ENCODE measurements at places on chromosomes 1 and 21.

GRCh38 chr1:24005163-24005562, 25.0 kb upstream of the SRSF10 start:
- no peak for DNase-seq

GRCh38 chr1:158976219-158976618, 33.5 kb upstream of the IFI16 start:
- DNase-seq = no peak

GRCh38 chr1:197307551-197307950, 39.5 kb downstream of the CRB1 start:
- no peak for DNase-seq

- DNase-seq = no peak
Observed at GRCh38 chr1:226588484-226588883, 39.9 kb downstream of the STUM start.

GRCh38 chr1:6212193-6212959, 6.5 kb downstream of the RNF207 start:
- DNase-seq = no peak

DNA sequence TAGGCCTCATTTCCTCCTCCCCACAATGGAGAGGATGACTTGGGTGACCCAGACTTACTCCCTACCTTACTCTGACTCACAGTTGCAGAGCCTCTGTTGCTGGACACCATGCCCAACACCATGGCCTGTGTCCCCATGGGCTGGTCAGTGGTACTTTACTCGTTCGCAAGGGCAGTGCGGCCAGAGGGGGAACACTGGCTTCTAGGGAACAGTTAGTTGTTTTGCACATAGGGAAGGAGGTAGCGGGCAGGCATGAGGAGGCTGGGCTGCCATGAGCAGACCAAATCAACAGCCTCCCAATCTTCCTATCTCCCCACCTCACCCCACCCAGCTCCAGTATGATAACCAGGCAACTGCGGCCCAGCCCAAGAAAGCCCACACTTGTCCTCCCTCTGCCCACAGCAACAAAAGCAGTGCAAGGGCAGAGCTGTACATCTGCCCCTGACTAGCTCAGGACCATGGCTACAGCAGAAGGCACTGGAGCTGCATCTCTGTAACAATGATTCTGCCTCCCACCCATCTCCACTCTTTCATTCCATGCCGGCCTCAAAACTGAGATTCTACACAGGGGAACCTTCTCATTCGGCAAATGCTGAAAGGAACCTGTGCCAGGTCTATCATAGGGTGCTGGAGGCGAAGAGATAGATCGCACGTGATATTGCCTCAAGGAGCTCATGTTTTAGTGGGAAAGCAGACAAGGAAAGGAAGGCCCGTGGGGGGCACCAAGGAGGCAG, 18.6 kb downstream of the TAL1 start:
- no peak for DNase-seq

GRCh38 chr1:41784531-41785274, 134.0 kb downstream of the HIVEP3 start:
- no peak for DNase-seq

- no peak for DNase-seq
Observed at GRCh38 chr1:211135342-211135950, 1.5 kb upstream of the KCNH1 start.

- no peak for DNase-seq
Observed at GRCh38 chr1:78370779-78371482, 119.8 kb upstream of the PTGFR start.

GRCh38 chr1:237074371-237075117, 32.6 kb downstream of the RYR2 start:
- no peak for DNase-seq

- DNase-seq = no peak
Observed at GRCh38 chr1:113388621-113389358, 1.5 kb upstream of the MAGI3 start.

DNA sequence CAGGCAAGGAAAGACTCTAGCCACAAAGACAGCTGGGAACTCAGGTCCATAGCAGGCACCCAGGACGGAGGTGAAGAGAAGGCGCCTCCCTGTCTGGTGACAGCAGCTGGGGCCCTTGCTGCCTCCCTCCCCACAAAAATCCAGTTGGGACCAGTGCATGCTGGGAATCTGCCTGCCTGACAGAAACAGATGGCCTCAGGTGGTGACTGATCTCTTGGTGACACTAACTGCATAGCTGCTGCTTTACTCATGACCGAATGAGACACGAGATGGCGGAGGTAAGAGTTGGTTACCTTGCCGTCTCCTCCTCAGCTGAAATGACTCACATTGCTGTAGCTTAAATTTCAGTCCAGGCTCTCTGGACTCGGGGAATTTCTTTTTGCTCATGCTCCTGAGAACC, 130.3 kb downstream of the FGGY start:
- no peak for DNase-seq

- DNase-seq = no peak
Observed at GRCh38 chr1:23978805-23979204, 1.3 kb downstream of the SRSF10 start.

DNA sequence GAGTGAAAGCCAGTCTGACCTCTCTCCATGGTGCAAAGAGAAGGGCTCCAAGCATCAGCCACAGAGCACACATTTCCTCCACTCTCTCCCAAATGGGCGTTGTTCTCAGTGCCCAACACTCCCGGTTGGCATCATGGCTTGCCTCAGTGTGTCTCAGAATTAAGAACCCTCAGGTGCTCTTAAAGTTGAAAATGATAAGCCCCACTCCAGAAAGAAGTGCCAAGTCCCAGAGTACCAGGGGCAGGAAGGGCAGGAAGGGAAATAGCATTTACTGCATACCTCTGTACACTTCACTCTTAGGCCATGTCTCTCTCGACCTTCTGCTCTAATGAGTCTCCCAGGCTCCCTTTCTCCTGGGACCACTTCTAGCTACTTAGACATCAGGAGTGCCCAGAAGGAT, 15.2 kb upstream of the ARHGEF2 start:
- no peak for DNase-seq

DNA sequence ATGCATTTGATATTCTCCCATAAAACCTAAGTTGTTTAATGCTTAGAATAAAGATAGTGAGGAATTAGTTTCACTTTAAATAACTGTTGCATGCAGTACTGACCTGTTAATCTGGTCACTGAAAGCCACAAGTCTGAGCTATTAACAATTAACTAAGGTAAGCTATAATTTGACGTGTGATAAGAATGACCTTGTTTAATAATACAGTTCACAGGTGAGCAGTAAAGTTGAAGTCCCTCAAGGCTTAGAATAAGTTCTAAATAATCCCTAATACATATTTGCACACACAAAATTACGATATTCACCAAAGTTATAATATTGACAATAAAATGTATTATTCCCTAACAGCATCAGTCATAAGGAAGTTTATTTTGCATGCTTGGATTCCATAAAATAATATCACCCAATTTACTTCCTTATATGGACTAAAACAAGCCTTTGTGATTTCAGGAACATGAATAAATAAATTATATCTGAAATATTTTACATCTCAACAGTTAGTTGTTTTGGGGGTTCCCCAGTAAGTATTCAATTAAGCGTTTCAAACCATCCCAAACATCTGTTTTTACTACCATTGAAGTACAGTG, 70.6 kb upstream of the CHRM3 start:
- DNase-seq = no peak

DNA sequence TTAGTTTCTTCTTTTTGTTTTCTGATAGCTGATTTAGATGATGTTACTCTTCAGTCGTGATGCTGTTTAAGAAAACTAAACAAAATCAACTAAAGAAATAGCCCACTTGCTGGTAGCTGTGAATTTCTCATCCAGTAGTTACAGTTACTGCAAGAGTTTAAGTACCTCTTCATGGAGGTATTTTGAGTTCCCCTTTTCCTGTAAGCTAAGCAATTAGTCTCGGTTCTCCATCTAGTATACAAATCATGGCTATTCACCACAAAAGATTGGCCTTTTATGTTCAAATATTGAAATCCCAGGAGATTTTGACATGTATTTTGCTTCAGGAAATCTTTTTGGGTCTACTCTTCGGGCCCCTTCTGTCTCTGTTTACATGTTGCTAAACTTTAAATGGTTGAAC, 31.1 kb downstream of the HUNK start:
- DNase-seq = no peak

DNA sequence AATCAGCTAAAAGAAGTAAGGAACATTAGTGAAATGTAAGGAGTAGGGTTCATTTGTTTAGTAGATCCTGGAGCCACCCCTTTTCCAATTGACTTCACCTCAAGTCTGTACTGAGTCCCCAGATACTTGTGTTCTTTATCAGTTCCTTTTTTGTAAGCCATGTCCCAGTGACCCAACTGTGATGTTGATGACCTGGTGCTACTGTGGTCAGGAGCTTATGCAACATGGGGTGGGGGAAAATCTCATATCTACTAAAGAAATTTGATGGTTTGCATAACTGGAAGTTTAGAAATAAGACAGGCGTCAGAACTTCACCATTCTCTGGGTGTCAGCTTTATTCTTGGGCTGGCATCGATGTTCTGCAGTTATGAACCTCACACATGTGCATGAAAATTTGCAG, 120.5 kb downstream of the LRRC7 start:
- DNase-seq = no peak

DNA sequence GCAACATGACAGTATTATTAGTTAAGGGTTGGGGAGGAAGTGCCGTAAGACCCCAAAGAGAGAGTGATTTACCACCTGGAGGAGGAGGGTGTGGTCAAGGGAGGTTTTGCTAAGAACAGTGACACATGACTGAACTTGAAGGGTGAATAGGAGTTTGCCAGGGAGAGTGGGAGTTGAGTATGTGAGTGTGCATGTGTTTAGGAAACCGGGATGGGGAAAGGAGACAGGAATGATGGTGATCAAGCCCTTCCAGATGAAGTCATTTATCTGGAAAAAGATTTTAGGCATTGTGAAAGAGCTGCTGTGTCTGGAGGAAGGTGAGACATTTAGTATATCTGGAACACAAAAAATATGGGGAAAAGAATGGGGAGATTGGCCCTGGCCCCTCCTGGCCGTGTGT, 28.1 kb upstream of the IL10 start:
- no peak for DNase-seq

DNA sequence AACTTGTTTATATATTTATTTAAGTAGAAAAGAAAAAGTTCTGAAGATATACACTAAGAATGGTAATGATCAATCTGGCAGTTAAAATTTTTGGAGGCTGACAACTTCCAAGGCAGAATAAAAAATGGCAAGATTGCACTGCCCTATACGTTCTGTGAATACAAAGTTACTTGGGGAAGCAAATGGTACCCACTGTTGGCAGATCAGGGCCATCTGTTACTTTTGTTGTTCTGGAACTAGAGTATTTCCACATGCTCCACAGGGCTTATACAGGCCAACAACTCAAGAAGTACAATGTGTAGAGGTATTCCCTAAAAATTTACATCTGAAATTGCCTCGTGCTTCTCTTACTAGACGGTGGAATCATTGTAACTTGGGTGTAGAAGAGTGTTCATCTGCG, 53.2 kb downstream of the AHCTF1 start:
- DNase-seq = no peak

DNA sequence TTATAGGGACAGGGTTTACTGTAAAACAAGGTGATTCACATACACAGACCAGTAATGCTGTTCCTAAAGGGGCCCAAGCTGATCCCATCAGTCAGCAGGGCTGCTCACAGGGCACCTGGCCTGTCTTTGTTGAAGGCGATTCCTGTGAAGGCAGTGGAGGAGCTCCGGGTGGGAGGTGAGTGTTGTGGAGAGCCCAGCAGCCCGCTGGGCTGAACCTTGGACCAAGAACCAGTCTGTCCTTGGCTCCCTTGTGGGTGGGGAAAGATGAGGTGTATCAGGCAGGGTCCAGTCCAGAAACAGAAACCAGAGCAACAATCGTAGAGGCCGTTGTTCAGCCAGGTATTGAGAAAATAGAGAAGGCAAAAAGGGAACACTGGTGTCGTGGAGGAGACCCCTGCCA, 12.5 kb downstream of the PDXK start:
- DNase-seq = no peak

DNA sequence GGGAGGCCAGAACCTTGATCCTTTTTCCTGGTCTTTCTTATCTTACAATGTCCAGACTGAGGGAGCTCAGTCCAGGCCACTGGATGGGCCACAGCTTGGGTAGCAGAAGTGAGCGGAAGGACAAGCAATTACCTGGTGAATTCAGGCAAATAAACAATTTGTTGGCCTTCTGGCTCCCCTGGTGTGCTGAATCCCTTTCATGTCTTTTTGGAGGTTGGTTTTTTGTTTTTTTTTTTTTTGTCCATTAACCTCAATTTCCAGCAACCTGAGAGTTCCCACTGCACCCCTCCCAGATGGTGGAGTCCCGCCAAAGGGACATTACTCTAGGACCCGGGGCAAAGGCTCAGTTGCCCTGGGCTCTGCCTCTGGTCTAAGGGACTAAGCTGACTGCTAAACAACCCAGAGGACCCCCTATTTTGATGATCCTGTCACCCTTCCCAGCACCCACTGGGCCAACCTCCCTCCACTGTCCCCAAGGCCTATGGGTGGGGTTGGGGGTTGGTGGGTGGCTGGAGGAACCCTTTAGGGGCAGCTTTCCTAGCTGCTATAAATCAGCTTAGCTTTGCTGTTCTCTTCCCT, 85.5 kb downstream of the KCND3 start:
- no peak for DNase-seq

- no peak for DNase-seq
Observed at GRCh38 chr1:116886291-116886878, 23.3 kb upstream of the PTGFRN start.

GRCh38 chr21:28928578-28929420, 63.9 kb downstream of the LTN1 start:
- no peak for DNase-seq

Data from nucleus accumbens (tissue), 56 donors.